ENCODE measurements at places on chromosomes 16 and 17.

DNA sequence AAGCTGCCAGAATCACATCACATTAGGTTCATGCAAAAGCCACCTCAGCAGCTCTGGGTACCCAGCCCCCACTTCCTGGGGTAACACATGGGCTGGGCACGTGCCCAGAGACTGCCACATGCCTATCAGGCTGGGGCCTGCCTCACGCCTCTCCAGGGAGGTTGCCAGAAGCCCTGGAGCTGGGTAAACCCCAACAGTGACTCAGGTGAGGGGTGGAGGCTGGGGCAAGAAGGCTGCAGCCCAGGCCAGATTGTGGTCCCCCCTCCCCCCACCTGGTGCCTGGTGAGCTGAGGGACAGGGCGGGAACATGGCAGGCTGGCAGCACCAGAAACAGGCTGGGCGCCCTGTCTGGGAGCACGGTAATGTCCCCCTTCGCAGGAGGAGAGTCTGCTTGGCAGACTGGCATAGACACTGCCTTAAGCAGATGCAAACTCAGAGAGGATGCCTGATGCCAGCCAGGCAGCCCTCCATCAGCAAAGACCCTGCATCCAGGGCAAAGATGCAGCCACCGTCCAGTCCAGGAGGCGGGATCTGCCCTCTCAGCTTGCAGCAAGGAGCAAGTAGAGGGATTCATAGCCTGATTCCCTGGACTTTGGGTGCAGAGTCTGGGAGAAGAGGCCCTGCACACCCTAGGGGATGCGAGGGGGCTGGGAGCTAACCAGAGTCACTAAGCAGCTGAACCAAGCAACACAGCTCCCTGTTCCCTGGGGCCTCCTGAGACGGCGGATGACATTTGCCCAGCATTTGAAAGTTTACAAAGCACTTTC lies 28.8 kb downstream of the NGFR start:
- no peak for DNase-seq

DNA sequence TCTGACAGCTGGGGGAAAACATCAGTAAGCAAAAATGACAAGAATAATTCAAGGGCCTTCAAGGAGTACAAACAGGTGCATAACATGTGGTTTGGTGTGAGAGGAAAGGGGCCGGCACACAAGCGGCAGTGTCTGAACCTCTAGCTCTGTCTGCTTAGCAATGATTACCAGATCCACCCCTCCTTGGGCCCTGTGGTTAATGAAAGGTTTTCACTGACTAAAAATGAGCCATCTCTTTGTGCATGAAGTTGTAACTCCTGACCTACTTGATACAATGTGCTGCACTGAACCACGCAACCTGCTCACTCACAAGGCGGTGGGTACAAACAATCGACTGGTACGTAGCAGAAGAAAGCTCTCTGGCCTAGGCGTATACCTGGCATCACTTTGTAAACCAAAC lies 15.1 kb downstream of the FAM117A start:
- no peak for DNase-seq

DNA sequence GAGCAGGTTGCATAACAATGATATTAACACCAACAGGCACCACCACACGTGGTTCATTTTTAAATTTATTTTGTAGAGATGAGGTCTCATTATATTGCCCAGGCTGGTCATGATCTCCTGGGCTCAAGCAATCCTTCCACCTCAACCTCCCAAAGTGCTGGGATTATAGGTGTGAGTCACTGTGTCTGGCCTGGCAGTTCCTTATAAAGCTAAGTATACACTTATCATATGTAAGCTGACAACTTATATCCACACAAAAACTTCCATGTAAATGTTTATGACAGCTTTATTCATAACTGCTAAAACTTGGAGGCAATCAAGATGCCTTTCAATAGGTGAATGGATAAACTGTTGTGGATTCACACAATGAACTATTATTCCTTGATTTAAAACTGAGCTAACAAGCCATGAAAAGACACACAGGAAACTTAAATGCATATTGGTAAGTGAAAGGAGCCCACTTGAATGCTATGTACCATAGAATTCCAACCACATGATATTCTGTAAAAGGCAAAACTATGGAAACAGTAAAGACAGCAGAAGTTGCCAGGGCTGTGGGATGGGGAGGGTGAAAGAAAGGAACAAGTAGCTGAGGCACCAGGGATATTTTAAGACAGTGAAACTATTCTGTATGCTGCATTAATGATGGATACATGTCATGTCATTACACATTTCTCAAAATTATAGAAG lies 156.5 kb upstream of the KCNJ18 start:
- DNase-seq = no peak

- no peak for DNase-seq
These were observed 116.5 kb upstream of the AXIN2 start for GRCh38 chr17:65677932-65678331.

- no peak for DNase-seq
These were observed 286.1 kb downstream of the SEC14L1 start for GRCh38 chr17:77426676-77427386.

DNA sequence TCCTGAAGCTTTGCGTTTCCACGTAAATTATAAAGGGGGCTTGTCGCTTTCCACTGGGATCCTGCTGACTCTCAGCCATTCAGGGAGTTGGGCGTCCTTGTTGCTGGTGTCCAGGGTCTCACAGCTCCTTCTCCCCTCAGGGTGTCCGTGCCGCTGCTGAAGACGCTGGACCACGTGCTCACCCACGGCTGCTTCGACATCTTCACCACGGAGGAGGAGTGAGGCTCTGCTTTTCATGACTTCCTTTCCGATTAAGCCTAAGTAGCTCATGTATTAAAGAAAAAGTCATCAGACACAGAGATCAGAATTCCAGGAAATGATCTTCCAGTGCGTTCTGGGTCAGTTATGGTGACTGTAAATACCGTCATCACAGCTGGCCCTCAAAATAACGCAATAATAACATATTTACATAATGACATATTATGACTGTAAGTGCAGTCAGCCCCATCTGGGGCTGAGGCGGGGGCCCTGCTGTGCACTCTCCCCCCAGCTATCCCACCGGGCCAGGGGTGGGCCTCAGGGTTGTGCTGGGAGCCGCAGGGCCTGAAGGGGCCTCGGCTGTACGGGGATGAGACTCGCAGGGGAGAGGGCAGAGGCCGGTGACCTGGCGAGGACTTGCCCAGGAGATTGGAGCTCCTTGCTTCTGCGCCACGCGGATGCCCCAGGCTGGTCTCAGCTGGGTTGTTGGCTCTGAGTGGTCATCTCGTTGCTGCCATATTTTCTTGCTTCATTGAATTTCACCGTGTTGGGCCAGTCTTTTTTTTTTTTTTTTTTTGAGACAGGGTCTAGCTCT lies 92.9 kb upstream of the ZNF750 start:
- DNase-seq = no peak

- no peak for DNase-seq
These were observed 422.1 kb upstream of the CDH5 start for GRCh38 chr16:65944361-65944760.

DNA sequence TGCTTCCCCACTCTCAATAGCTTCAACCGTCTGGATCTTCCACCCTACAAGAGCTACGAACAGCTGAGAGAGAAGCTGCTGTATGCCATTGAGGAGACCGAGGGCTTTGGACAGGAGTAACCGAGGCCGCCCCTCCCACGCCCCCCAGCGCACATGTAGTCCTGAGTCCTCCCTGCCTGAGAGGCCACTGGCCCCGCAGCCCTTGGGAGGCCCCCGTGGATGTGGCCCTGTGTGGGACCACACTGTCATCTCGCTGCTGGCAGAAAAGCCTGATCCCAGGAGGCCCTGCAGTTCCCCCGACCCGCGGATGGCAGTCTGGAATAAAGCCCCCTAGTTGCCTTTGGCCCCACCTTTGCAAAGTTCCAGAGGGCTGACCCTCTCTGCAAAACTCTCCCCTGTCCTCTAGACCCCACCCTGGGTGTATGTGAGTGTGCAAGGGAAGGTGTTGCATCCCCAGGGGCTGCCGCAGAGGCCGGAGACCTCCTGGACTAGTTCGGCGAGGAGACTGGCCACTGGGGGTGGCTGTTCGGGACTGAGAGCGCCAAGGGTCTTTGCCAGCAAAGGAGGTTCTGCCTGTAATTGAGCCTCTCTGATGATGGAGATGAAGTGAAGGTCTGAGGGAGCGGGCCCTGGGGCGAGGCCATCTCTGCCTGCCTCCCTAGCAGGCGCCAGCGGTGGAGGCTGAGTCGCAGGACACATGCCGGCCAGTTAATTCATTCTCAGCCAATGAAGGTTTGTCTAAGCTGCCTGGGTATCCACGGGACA lies 11.1 kb upstream of the CLEC18A start:
- DNase-seq = no peak

DNA sequence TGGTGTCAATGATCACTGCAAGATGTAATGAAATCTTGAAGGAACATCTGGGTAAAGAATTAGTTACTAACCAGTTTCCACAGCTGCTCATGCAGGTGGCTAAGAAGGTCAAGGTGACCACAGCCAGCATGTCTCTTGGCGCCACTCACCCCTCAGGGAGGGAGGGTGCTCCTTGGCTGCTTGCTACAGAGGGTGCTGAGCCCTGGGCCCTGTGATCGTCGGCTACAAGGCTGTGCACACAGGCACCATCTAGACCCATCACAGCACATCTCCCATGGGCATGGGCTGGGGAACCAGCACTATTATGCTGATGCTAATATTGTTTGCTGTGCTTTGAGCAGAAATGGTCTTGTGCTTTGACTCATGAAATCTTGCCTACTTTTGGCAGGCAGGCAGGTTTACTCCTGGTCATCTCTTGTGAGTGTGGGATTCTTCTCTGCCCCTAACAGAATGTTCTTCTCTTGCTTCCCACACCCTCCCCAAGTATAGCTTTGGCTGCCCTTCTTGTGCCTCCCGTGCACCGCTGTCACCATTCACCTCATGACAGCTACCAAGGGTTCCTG lies 36.4 kb downstream of the TXNDC11 start:
- no peak for DNase-seq

DNA sequence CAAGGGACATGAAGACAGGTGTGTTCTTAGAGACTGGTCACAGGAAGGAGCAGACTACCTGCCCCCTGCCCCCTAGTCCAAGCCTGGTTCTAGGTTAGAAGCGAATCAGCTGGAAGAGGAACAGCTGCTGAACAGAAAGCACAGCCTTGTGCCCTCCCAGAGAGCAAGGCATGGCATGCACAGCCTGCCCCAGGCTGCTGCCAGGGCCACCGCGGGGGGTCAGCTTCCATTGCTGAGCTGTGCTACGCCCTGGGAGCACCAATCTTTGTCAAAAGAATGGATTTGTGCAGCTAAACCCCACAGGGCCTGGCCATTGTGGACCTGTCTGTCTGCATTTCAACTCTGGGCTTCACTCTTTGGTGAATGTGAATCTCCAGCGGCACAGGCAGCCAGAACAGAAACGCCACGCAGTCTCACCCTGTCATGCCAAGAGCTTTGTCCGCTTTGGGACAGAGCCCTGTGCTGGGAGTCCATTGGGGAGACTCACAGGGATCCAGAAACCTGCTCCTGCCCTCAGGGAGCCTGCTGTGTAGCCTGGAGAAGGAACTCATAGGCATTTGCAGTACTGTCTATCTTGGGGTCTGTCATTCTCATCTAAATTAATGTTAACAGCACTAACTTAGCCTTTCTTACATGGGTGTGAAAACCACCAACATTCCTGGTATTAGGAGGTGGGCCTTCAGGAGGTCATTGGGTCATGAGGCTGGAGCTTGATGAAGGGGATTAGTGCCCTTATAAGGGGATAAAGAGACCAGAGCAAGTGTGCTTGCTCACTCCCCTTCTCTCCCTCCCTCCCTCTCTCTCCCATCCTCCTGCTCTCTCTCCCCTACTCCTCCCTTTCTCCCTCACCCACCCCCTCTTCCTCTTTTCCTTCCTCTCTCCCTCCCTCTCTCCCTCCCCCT lies 25.6 kb upstream of the CDRT4 start:
- no peak for DNase-seq

DNA sequence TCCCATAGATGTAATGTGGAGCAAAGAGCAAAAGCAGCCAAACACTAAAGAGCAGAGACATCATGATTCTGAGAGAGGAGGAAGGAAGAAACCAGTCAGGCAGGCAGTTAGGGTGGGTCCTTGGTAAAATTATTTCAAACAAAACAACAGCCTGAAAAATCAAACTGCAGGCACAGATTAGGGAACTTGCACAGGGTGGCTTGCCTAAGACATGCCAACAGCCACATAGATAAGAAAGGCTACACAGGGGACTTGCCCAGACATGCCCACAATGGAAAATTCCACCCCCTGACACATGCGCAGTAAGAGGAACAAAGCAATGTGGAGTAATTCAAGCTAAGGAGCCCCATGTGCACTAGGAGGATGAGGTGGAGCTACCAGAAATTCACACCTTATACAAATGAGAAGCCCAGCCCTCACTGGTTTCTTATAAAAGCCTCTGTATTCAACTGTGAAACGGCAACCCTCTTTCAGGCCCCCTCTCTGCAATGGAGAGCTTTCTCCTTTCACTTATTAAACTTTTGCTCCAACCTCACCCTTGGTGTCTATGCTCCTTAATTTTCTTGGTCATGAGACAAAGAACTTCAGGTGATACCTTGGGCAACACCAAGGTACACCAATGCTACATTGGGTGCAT lies 7.3 kb upstream of the GAS7 start:
- DNase-seq = no peak

DNA sequence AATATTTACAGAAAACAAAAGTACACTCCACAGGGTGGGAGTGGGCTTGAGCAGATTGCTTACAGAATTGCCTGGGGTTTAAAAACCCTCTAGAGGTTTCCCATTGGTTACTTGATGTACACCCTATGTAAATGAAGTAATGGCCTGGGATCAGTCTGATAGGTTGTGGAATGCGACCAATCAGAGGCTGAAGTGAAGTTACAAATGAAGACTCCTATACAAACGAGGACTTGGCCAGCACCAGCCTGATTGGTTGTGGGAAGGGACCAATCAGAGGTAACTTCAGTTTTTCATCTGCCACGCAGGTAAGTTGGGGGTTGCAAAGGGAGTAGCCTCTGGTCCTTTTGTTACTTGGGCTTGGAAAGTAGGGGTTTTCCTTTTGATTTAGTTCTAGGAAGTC lies 8.8 kb downstream of the EEF2K start:
- DNase-seq = no peak

- no peak for DNase-seq
These were observed 52.3 kb downstream of the TNRC6C start for GRCh38 chr17:78010759-78011158.

DNA sequence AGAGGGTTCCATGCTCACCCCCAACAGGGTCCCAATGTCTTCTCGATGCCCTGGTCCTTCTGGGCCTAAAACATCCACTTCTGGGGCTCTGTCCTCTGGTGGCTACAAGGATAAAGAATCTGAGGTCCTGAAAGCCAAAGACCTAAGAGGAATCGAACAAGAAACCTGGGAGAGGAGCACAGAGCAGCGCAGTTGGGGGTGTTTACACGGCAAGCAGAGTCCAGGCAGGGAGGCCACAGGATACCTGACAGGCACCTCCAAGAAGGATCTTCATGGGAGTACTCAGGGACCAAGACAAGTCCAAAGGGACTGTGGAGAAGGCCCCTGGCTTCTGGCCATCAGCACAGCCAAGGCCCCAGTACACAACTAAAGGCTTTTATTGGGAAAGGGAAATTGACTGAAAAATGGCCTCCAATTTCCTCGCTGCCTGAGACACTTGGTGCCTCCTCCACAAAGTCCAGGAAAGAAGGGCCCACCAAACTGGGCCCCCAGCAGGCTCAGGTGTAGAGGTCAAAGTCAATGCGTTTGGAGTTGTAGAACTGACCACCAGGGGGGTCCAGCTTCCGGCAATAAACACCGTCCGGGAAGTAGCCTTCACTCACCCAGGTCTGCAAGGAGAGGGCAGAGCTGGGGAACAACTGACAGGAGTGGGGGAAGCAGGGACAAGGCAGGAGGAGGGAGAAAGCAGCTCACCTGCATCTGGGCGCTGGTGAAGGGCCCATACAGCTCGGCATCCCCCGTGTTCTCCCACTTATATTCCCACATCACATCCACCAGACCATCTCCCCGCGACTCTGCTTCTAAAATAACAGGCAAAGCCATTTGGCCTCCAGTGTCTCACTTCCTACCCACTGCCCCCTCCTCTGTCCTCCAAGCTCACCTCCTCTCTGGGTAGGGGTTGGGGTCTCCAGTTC lies 2.4 kb downstream of the CD2BP2 start:
- no peak for DNase-seq

Measured in AG09309 (cell line).